ENCODE measurements at places on chromosomes 7 and 10. TPM values are rescaled to one million over a fixed set of nuclear protein-coding genes. Genes with fewer than 3 reads are reported as not detected.

- peak; percentile 32 for DNase-seq
Measured at GRCh38 chr7:90945104-90945787, 319.0 kb upstream of the FZD1 start.

DNA sequence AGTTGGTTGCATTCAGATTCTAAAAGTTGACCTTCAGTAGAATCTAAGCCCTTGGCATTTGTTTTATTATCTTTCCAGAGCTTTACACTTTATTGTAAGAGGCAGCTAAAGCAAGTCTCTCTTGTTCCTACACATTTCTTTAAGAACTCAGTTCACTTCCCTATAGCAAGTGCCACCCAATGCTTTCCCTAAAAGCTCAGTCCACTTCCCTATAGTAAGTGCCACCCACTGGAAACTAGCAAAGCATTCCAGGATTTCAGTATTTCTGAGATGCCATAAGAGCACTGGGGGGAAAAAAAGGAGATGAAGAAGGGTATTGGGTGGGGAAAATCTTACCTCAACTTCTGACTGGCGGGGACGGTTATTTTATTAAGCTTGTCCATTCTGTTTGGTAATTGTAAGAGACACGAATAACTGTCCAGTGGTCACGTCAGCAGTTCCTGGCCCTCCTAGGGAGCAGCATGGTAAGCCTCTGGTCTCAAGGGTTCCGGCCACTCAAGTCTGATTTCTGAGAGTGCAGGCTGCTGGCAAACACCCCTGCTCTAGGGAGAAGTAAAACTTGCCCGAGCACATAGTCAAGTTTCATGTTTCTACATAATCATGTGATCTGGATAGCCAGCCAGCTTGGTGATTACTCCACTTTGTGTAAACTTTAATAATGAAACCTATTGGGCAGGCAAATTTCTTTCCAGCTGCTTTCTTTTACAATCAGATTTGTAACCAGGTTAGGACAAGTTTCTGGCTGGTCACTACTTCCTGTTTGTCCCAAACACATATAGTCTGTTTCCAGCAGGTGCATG lies at the start of gene BLNK:
Gene BLNK (minus strand): TSS at position 554 of the 800 bp plus-strand sequence. CDS start 171 bp downstream, at position 383.
- peak; percentile 85 for DNase-seq

- no peak for DNase-seq
Measured at GRCh38 chr7:87038993-87039690, 20.3 kb downstream of the ELAPOR2 start.

DNA sequence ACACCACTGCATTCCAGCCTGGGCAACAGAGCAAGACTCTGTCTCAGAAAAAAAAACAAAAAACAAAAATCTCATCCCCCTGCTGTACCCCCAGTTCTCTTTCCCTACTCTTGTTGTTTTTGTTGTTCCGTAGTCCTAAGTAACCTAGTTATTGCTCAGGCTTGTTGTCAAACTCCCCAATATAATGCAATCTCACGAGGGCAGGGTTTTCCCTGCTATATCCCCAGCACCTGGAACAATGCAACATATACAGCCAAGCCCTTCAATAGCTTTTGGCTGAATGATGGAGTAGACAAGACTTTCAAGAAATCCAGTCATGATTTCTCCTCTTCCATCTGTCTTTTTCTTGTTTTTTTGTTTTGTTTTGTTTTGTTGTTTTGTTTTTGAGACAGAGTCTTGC lies 10.2 kb downstream of the ACSL5 start:
- no peak for DNase-seq

- DNase-seq, result no peak
Measured at GRCh38 chr7:139991269-139991666, 71.5 kb downstream of the PARP12 start.

DNA sequence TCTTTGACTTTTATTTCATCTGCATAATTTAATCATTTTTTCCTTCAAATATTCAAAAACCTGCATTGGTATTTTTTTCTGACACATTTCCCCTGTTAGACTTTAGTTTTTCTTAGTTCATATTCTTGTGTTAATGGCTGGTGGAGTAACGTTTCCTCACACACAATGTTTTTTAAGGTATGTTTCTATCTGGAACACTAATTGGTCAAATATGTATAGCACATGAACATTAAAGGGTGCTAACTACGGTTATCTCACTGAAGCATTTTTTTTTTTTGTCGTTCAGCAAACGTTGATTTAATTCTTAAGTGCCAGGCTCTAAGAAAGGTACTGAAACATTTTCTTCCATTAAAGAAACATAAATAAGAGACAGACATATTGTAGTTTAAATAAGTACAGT lies 87.7 kb downstream of the PTPRZ1 start:
- DNase-seq, result no peak

DNA sequence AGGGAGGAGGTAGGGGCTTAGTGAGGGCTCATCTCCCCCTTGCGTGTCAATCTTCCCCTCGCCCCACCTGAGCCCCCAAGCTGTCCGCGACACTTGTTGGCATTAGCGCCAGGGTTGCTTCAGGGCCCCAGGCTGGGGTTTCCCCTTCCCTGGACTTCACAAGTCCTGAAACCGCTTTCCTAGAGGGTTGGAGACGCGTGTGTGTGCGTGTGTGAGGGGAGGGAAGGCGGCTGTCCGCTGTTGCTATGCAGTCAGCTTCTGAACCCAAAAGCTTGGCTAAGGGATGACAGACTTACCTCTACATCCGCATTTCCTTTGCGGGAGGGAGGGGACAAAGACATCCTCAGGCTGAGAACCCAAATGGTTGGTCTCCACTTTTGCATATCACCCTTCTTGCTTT lies 803 bp downstream of the GOLGA7B start:
- no peak for DNase-seq

DNA sequence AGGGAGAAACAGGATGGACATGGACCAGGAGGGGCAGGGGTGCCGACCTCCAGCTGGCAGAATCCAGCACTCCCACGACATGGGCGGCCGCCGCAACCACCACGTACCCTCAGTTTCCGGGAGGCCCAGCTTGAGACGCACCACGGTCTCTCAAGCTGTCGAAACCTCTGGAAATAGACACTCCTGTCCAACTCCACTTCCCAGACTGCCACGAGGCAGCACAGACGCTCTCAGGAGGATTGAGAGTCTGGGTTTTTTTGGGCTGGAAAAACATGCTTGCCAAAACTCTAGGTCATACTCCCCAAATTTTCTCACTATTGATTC lies 37.9 kb upstream of the PDGFA start:
- no peak for DNase-seq

GRCh38 chr7:74002474-74003017 lies 25.4 kb upstream of the ELN start:
- DNase-seq, result no peak

- no peak for DNase-seq
Measured at GRCh38 chr10:7424315-7424714, 13.5 kb upstream of the SFMBT2 start.

DNA sequence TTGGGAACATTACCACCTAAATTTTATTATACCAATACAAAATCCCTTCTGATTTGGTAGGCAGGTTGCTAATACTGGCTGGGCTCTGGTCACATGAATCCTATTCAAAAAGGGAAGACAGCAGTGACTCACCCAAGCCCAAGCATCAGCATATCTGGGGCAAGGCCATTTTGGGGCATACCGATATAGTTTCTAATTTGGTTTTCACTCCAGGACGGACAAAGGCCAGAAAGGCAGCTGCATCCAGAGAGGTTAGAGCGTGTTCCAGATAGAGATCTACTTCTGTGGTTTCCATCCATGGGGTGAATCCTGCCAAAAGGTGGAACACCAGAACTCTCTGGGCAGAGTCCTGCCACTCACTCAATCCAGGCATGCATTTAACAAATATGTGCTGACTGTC lies 335.8 kb downstream of the ELMO1 start:
- no peak for DNase-seq

DNA sequence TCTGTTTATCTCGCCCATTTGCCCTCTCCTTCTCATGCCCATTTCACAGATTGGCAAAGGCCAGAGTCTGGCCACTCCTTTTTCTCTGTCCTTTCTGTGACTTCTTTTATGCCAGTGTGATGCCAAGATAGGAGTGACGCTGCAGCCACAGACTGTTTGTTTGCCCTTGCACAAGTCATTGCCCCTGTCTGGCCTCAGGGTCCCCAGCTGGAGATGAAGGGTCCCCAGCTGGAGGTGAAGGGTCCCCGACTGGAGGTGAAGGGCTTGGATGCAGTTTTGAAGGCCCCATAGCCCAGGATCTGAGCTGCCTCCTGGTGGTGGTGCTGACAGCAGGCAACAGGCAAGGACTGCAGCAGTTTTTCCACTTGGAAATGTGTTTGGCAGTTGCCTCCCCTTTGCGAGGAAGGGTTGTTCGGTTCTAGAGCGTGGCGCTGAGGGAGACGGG lies 50.8 kb upstream of the SLC29A3 start:
- DNase-seq, result no peak

GRCh38 chr10:50407076-50407801 lies 155.9 kb upstream of the ASAH2 start:
- no peak for DNase-seq

GRCh38 chr7:1592299-1592871 lies 22.6 kb upstream of the PSMG3 start:
- no peak for DNase-seq

DNA sequence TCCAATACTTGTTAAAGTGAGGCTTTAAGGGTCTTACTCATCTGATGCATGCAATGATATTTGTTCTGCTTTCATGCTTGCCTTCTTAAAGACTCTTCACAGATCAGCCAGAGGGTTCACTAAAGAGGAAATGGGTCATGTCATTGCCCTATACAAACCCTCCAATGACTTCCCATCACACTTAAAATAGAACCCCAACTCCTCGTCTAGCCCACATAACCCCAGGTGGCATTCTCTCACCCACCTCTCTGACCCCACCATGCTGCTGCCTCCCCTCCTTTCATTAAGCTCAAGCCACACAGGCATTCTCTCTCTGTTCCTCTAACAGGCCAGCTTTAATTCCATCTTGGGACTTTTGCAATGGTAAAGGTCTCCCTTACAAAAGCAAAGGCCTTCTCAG lies 253.6 kb downstream of the GRID1 start:
- DNase-seq, result no peak

DNA sequence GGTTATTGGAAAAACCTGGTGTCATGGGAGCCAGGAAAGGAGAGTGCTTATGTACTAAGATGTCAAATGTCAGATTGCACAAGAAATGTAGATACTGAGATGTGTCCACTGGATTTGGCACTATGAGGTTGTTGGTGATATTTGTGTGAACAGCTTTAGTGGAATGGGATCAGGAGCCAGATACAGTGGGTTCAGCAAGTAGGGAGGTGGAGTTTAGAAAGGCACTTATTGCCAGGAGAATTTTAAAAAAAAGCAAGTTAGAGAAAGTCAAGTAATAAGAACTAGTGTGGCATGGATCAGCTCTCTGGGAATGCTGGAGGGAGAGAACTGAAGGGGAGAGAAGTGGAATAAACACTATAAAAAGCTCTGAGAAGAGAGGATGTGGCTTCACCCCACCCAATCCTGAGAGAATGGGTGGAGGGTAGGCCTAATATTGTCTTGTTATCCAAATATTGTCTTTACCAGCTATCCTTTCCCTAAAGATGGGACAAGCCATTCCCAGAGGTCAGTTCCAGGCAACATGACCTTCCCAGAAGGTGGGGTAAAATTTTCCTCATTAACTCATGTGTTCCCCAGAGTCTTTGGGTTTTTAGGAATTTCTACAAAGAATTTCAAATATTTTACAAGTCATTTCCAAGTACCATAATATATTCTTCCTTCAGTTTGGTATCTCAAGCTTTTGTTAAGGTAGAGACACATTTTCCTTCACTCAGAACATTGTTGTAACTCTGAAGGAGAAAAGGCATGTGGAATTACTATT lies 42.3 kb downstream of the ENTPD1 start:
- no peak for DNase-seq

DNA sequence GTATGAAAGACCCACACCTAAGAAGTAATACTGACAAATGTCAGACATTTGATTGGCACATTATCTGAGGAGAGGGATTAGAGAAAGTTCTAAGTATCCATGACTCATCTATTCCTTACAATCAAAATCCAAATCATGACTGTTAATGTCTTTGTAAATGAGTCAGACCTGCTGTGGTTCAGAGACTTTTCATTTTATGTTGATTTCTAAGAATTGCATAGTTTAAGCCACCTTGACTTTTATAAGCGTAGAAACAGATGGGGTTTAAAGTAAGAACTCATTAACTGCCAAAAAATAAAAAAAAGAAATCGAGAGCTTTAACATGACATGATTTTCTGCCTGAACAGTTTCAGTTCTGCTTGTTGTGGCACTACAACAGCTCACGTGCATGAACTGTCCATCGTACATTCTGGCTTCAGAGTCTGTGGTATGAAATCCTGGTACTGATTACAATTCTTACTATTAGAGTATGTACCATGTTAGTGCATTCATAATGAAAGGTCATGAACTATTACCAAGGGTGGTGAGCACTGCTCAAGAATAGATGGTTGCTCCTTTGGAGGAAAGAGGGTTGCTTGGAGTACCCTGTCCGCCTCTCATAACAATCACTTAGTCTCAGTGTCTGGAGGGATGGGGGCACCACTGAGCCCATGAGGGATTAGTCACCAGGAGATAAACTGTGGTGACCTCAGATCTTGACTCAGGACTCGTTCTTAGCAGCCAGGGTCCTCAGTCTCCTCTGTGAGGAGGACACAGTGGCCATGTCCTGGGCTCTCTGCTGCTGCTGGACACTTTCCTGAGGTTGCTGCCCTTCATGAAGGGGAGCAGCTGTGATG lies 42.2 kb downstream of the ACSM6 start:
- no peak for DNase-seq

DNA sequence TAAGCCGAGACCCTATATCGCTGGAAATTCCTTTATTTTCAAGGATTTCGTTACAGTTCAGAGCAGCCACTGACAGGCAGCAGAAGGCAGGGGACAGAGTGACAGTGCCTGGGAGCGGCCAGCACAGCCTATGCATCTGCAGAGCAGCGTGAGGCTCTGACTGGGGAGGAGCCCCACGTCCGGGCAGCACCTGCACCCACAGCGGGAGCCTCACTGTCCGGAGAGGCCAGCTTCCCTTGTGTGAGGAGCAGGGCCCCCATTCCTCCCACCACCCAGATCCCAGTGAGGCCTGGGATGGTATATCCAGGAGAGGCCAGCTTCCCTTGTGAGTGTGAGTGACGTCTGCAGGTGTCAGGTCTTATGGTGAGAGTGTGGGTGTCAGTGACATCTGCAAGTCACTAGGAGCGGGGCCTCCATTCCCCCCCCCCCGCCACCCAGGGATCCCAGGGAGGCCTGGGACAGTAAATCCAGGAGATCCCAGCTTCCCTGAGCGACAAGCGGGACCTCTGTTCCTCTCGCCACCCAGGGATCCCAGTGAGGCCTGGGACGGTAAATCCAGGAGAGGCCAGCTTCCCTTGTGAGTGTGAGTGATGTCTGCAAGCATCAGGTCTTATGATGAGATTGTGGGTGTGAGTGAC lies 259.1 kb downstream of the PTPRN2 start:
- peak; percentile 10 for DNase-seq

- no peak for DNase-seq
Measured at GRCh38 chr10:25049966-25050365, 33.6 kb downstream of the THNSL1 start.

Gene SPDYE6
- total RNA-seq, result not detected

Gene PLXNA4
- 5.8 TPM for total RNA-seq

Gene CHST15
- total RNA-seq, result 23.5 TPM

Gene TMEM213
- 0.12 TPM for total RNA-seq

Gene ADAP1
- 52.4 TPM for total RNA-seq

Gene MSMB
- 15.8 TPM for total RNA-seq

Gene LAMB4
- total RNA-seq, result 0.83 TPM

Gene HABP2
- 296 TPM for total RNA-seq

Gene DDX21
- total RNA-seq, result 28.2 TPM

Measured in mucosa of gallbladder (tissue), 1 donor.